ENCODE measurements at places on chromosomes 5 and 9. TPM values are rescaled to one million over a fixed set of nuclear protein-coding genes. Genes with fewer than 3 reads are reported as not detected.

NTRK2 gene
- 0.16 TPM for total RNA-seq

SURF2 gene
- total RNA-seq = 37.2 TPM

SLC38A9 gene
- total RNA-seq = 13.8 TPM

UCK1 gene
- 13.8 TPM for total RNA-seq

PCDHAC1 gene
- 0.16 TPM for total RNA-seq

Data from hair follicular keratinocyte (primary cell).